ENCODE measurements at places on chromosomes 2 and 18. TPM values are rescaled to one million over a fixed set of nuclear protein-coding genes. Genes with fewer than 3 reads are reported as not detected.

DNA sequence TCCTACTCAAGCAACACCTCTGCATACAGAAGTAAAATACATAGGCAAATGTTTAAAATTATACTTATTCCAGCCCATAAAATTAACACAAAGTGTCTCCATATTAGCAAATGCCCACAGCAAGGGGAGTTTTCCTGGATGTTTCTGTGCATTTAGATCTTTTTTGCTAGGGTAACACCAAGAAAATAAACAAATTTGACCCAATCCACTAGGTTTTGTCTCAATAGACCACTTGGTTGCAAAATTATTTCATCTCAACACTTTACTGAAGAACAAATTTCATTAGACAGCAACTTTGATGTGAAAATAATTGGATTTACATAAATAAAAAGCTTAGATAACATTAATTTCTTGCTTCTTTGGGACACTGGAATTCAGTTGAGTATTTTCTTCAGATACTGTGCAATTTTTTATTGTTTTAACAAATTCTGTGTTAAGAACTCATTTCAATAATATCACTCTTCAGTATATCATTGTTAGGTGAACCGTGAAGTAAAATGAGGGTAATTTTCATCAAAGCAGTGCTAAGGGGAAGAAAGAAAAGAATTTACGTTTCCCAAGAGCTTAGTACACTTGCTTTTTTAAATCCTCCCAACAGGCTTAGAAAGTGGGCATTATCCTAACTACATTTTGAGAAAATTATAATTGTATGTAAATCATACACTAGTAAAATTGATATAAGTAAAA lies 133.5 kb upstream of the TTC39C start:
- H3K36me3 ChIP-seq, result no peaks in the 10 kb centered on the region
- no peak overlapping the region for H3K27ac ChIP-seq
- H3K27me3 ChIP-seq, result no peaks in the 10 kb centered on the region
- H3K4me3 ChIP-seq, result no peak overlapping the region
- H3K4me1 ChIP-seq, result no peaks in the 10 kb centered on the region

GRCh38 chr2:70767699-70768589 lies at the start of gene ADD2:
ADD2 (minus strand) TSS chr2:70768200; CDS start chr2:70706408, 61,792 bp downstream.
- no peaks in the 10 kb centered on the region for H3K36me3 ChIP-seq
- H3K4me3 ChIP-seq, result peak within 1 kb of the TSS; percentile 45
- H3K4me1 ChIP-seq, result peaks cover 9% of the 10 kb centered on the region
- peak; percentile 23 for DNase-seq

- no peak overlapping the region for H3K4me3 ChIP-seq
- H3K36me3 ChIP-seq, result no peaks in the 10 kb centered on the region
- H3K27ac ChIP-seq, result no peak overlapping the region
- no peaks in the 10 kb centered on the region for H3K27me3 ChIP-seq
- no peaks in the 10 kb centered on the region for H3K4me1 ChIP-seq
Measured at GRCh38 chr2:170288859-170289258, 110.9 kb downstream of the MYO3B start.

The MGAT4A gene
- 28.5 TPM for total RNA-seq

The AOX1 gene
- 650 TPM for total RNA-seq

The SLC5A7 gene
- 1.9 TPM for total RNA-seq

The FAM237A gene
- not detected for total RNA-seq

DNA sequence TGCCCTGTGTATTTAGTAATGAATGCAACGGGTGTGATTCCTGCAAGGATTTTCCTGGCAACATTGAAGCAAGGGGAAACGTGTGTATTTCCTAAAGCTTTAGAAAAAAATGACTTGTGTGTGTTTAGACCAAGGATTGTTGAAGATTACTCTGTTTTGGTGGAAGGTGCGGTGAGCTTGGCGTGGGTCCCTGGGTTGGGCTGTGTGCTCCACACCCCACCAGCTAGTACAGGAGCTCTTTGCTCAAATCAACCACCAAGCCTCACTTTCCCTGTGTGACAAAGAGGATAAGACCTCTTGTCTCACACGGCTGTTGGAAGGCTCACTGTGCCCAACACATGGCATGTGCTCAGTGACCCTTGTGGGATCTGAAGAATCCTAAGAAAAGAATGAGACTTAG lies 21.4 kb upstream of the GREB1 start:
- no peak overlapping the region for H3K27ac ChIP-seq
- DNase-seq, result no peak
- no peaks in the 10 kb centered on the region for H3K27me3 ChIP-seq
- no peaks in the 10 kb centered on the region for H3K36me3 ChIP-seq
- no peak overlapping the region for H3K4me3 ChIP-seq

GRCh38 chr2:9797681-9798556 lies 45.4 kb upstream of the TAF1B start:
- no peak overlapping the region for H3K27ac ChIP-seq
- no peaks in the 10 kb centered on the region for H3K4me1 ChIP-seq
- no peaks in the 10 kb centered on the region for H3K36me3 ChIP-seq
- no peak overlapping the region for H3K4me3 ChIP-seq
- H3K27me3 ChIP-seq, result no peaks in the 10 kb centered on the region
- no peak for DNase-seq

The NEU4 gene
- not detected for total RNA-seq

DNA sequence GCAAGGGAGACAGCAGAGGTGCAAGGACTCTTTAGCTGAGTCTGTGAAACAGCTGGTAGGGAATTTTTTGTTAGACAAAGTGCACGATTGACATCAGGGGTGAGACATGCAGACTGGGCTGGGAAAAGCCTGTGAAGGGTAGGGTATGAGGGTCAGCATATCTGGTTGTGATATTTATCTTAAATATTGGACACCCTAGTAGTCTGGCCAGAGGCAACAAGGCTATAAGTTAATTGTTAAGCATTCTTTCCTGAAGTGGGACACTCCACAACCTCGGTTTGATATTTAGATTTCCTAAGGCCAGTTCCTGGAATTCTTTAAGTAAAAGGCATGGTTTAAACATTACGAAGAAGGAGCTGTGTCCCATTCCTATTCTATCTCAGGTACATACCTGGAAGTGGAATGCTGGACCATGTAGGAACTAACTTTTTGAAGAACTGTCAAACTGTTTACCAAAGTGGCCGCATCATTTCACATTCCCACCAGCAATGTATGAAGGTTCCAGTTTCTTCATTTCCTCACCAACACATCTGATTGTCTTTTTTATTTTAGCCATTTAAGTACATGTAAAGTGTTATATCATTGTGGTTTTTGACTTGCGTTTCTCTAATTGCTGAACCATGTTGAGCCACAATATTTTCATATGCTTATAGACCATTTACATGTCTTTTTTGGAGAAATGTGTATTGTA lies 22.5 kb downstream of the EHBP1 start:
- H3K36me3 ChIP-seq, result no peaks in the 10 kb centered on the region
- H3K27me3 ChIP-seq, result no peaks in the 10 kb centered on the region
- no peak overlapping the region for H3K27ac ChIP-seq
- DNase-seq, result no peak

GRCh38 chr2:193695367-193695766 lies 1500.6 kb upstream of the TMEFF2 start:
- no peak overlapping the region for H3K4me3 ChIP-seq
- no peak overlapping the region for H3K27ac ChIP-seq
- H3K36me3 ChIP-seq, result no peaks in the 10 kb centered on the region
- H3K4me1 ChIP-seq, result no peaks in the 10 kb centered on the region
- DNase-seq, result no peak
- H3K27me3 ChIP-seq, result no peaks in the 10 kb centered on the region

The TGFA gene
- total RNA-seq, result 8.2 TPM

The NGEF gene
- total RNA-seq, result 51.1 TPM

The AMER3 gene
- total RNA-seq, result 0.71 TPM

DNA sequence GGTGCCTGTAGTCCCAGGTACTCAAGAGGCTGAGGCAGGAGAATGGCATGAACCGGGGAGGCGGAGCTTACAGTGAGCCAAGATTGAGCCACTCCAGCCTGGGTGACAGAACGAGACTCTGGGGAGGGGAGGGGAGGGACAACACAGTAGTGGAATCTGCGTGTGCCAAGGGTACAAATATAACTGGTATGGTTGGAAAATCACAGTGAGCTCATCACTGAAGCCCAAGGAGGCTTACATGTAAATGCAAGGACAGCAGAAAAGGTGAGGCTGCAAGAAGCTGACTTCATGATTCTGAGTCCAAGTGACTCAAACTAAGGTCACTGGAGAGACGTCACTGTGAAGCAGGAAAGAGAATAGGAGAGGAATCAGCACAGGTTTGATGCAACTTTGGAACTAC lies 9.2 kb downstream of the SEPTIN10 start:
- H3K36me3 ChIP-seq, result no peaks in the 10 kb centered on the region
- no peak overlapping the region for H3K4me3 ChIP-seq
- no peaks in the 10 kb centered on the region for H3K27me3 ChIP-seq
- DNase-seq, result peak; percentile 27
- H3K27ac ChIP-seq, result no peak overlapping the region

GRCh38 chr18:49123431-49123830 lies 172.7 kb upstream of the SMAD7 start:
- no peaks in the 10 kb centered on the region for H3K36me3 ChIP-seq
- no peak overlapping the region for H3K4me3 ChIP-seq
- no peak overlapping the region for H3K27ac ChIP-seq
- H3K27me3 ChIP-seq, result no peaks in the 10 kb centered on the region
- no peak for DNase-seq

- H3K4me1 ChIP-seq, result peaks cover 38% of the 10 kb centered on the region
- peak within 1 kb of the TSS; percentile 84 for H3K27ac ChIP-seq
- no peaks in the 10 kb centered on the region for H3K27me3 ChIP-seq
Measured at GRCh38 chr2:174597345-174598047, at the start of gene WIPF1. WIPF1 (minus strand) TSS chr2:174597804; CDS start chr2:174585573, 12,231 bp downstream.

DNA sequence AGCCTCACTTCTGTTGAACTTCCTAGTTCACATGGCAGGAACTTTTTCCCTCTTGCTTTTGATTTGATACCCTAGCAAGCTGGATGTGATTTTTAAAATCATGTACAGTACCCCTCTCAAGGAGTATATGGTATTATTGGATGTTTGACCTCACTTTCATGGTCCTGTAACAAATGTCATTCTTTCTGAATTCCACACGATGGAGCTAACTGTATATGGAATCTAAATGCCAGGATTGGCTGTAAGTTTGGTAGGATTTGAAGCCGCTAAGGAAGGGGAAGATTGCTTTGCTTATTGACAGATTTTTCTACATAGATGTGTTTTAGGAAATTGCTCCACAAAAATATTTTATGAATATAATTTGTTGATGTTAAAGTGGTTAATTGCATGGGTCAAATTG lies 18.3 kb downstream of the MAIP1 start:
- no peaks in the 10 kb centered on the region for H3K4me1 ChIP-seq
- no peaks in the 10 kb centered on the region for H3K36me3 ChIP-seq
- no peak overlapping the region for H3K27ac ChIP-seq
- H3K4me3 ChIP-seq, result no peak overlapping the region
- no peaks in the 10 kb centered on the region for H3K27me3 ChIP-seq

DNA sequence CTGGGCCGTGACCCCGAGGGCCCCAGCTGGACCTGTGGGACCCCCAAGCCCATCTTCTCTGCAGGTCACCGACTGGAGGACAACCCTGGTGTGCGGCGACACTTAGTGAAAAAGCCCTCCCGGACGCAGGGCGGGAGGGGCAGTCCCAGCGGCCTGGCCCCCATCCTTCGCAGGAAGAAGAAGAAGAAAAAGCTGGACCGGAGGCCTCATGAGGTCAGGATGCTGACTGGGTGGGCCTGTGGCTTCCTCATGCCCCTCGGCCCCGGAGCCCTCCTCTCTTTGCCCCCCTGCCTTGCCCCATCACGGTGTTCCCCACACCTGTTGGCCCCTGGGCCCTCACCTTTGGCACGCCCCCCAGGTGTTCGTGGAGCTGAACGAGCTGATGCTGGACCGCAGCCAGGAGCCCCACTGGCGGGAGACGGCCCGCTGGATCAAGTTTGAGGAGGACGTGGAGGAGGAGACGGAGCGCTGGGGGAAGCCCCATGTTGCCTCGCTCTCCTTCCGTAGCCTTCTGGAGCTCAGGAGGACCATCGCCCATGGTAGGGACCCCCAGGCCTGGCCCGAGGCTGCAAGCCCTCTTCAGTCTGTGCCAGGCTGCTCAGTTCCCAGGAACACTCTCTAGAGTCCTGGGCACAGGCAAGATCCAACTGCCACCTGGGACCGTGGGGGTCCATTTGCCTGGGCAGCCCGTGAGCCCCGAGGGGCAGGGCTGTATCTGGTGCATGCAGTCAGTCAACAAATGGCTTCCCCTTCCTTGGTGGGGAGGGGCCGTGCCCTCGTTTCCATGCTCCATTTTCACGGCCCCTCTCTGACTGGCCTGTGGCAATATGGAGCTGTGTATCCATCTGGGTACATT lies 4.7 kb downstream of the SLC4A3 start:
- H3K27me3 ChIP-seq, result no peaks in the 10 kb centered on the region
- no peaks in the 10 kb centered on the region for H3K36me3 ChIP-seq
- no peak overlapping the region for H3K27ac ChIP-seq

DNA sequence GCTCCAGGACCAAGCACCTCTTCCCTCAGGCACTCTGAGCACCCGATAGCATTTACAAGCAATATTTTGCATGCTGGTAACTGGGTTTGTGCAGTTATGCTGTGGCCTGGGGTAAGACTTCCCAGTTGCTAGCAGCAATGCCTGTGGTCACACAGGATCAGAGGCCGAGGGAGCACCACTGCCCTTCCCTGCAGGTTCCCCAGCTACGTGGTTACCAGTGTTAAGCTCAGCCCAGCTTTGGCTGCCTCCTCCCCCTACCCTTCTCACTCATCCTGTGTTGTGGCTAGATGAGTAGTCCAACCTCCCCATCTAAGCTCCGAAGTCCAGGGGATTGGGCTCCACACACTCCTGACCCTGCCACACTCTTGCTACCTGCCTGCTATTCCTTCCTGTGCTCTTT lies 141.1 kb downstream of the CELF4 start:
- H3K4me3 ChIP-seq, result no peak overlapping the region
- DNase-seq, result no peak
- H3K27ac ChIP-seq, result no peak overlapping the region
- no peaks in the 10 kb centered on the region for H3K27me3 ChIP-seq
- H3K36me3 ChIP-seq, result no peaks in the 10 kb centered on the region

DNA sequence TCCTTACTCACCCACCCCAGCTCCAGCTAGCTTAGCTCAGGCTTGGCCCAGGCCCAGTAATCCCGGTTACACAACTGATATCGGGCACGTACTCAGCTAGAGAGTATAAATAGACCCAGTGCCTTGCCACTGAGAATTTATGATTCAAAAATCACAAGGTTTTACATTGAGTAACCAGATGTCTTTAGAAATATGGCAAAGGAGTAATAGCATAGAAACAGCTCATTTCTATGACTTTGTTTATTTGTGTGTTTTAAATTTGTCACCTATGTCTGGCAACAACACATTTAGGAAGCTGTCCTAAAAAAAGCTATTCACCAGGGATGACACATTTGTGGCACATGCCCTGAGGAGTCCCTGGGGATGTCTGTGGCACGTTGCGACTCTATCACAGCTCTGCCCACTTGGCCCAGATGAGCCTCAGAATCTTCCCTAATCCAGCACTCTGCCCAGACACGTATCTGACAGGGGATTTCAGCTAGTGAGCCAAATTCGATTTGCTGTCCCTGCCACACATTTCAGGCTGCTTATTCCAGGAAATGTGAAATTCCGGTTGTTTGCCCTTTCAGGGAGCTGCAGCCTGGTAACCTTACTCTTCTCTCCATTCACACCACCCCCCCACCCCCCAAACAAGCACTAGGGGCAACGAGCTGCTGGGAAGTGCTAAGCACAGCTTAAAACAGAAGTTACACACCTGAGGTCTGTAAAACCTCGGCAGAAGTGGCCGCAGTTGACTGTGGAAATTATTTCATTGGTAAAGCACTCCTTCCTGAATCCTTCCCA lies 85.4 kb upstream of the ZCCHC2 start:
- no peaks in the 10 kb centered on the region for H3K27me3 ChIP-seq
- peak overlapping the region; percentile 86 for H3K27ac ChIP-seq
- H3K4me3 ChIP-seq, result peak overlapping the region; percentile 20
- DNase-seq, result peak; percentile 86
- peaks cover 20% of the 10 kb centered on the region for H3K4me1 ChIP-seq
- H3K36me3 ChIP-seq, result no peaks in the 10 kb centered on the region

The PRADC1 gene
- 76.3 TPM for total RNA-seq
